ENCODE measurements at places on chromosomes 7 and 10. TPM values are rescaled to one million over a fixed set of nuclear protein-coding genes. Genes with fewer than 3 reads are reported as not detected.

The GIMAP5 gene
- total RNA-seq: not detected

The POMZP3 gene
- 12.6 TPM for total RNA-seq

The NUTM2B gene
- total RNA-seq: 0.12 TPM

The LIPN gene
- total RNA-seq: not detected

The GLI3 gene
- total RNA-seq: 2.9 TPM

The LHFPL3 gene
- not detected for total RNA-seq

The CTTNBP2 gene
- total RNA-seq: 0.94 TPM

The HOXA6 gene
- total RNA-seq: 8.3 TPM

The SPACDR gene
- total RNA-seq: 0.43 TPM

The CUL2 gene
- total RNA-seq: 23.2 TPM

The SPDYE9 gene
- total RNA-seq: 0.54 TPM

The SEMA3A gene
- total RNA-seq: 73.9 TPM

The TRIM50 gene
- total RNA-seq: 0.47 TPM

The DKK1 gene
- total RNA-seq: 2.7 TPM

The MUC12 gene
- total RNA-seq: not detected

The CUBN gene
- 0.67 TPM for total RNA-seq

The SDK1 gene
- total RNA-seq: 1.1 TPM

Measured in NCI-H460 (cell line).